ENCODE measurements at places on chromosomes 3 and 15.

DNA sequence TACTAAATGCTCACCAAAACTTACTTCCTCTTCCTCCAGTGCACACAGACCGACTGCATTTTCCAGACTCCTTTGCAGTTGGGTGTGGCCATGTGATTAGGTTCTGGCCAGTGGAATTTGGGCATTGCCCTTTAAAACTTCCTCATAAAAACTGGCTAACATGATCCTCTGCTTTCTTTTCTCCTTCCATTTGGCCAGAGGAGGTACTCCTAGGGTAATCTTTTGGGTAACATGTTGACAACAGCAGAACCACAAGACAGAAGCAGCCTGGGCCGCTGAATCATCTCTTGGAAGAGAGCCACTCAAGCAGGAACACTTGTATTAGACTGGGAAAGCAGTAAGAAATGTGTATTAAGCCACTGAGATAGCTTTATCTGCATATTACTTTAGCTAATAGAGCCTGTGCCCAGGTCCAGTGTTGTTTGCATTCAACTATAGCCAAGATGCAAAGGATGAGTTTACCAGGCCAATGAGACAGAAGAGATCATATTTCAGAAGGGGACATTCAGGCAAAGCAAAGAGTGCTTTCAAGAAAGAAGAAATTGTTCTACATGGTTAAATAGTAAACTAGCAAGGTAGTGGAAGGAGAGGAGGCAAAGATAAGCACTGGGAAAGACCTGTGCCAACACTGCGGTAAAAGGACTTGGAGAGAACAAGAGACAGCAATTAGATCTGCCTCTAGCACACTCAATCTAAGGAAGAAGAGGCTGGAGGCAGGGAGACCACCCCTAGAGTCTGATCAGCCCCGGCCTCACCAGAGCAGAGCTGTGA is 79.8 kb downstream of the PLCH1 start:
- DNase-seq: no peak

GRCh38 chr15:63338170-63338569 is 43.5 kb downstream of the CA12 start:
- no peak for DNase-seq

GRCh38 chr3:78794431-78794830 is 973.4 kb downstream of the ROBO1 start:
- no peak for DNase-seq

GRCh38 chr3:182357928-182358327 is 435.4 kb upstream of the ATP11B start:
- DNase-seq: no peak

- no peak for DNase-seq
Measured at GRCh38 chr3:150082898-150083654, 112.4 kb upstream of the PFN2 start.

DNA sequence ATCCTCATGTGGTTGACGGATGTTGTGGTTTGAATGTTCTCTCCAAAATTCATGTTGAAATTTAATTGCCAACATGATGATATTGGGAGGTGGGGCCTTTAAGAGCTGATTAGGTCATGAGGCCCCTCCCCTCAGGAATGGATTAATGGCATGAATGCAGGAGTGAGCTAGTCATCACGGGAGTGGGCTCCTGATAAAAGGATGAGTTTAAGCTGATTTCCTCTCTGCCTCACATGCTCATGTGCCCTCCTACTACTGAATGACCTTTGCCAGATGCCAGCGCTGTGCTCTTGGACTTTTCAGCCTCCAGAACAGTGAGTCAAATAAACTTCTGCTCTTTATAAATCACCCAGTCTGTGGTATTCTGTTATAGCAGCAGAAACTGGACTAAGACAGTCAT is 111.2 kb downstream of the MYO5A start:
- no peak for DNase-seq

DNA sequence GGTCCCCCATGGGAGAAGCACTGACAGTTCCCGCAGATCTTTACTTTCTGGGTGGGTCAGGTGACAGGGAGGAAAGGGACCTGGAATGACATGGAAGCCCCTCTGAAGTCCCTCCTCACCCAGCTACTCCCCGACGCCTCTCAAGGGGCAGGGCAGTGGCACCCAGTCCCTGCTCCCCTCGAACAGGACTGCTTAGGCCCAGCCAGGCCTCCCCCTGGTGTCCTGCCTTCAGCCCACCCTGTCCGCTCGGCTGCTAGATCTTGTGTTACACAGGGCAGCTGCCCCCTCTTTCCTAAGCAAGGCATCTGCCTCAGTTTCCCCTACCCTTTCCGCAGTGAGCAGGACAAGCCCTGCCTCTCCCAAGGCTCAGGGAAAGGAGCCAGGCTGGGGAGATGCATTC is 226.5 kb downstream of the XXYLT1 start:
- no peak for DNase-seq

GRCh38 chr3:76300746-76301145 is 515.4 kb upstream of the ZNF717 start:
- no peak for DNase-seq

DNA sequence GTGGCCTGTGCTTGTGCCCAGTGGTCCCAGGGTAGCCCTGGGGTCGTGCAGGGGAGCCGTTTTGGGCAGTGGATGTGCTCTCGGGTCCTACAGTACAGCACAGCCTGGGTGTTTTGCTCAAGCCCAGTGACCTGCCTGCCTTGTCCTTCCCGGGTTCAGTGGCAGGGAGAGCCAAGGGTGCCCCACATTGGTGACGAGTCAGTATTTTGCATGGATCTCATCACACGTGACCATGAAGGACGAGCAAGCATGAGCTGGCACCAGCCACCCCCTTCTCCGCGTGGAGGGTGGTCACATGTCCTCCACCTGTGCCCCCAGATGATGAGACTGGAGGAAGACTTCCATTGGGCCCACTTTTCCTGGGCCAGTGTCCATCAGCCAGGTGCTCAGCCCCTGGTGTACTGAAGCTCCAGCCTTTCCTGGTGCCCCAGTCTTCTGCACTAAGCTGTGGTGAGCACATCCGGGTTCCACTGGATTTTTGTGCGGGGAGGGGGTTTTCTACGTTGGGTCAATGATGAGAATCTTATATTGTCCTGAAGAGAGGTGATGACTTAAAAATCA is 197.5 kb downstream of the UBE3A start:
- DNase-seq: no peak

DNA sequence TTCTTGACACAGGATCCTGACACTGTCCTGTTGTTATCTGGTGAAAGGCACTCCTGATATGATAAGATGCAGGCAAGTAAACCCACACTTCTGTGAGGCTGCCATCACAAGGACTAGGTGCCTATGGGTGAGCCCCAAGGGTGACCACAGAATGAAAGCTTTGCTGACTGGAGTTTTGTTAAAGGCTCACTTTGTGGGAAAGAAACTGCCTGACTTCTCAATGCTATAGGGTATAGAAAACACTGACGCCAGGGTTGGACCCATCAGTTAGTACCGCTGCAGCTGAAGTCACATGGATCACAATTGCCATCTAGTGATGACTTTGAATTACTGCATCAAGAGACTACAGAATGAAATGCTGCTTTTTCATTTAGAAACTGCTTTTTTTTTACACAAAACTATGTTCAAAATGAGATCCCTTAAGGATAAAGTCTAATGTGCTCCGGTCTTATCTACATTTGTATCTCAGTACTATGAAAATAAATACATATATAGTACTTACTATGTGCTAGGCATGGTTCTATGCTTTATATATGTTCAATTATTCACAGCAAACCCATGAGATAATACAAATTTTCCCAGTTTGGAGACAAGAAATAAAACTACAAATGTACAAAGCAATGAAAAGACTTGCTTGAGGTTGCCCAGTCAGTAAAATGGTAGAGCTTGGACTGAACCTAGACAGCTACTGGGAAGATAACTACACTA is 64.2 kb upstream of the CMSS1 start:
- DNase-seq: no peak

DNA sequence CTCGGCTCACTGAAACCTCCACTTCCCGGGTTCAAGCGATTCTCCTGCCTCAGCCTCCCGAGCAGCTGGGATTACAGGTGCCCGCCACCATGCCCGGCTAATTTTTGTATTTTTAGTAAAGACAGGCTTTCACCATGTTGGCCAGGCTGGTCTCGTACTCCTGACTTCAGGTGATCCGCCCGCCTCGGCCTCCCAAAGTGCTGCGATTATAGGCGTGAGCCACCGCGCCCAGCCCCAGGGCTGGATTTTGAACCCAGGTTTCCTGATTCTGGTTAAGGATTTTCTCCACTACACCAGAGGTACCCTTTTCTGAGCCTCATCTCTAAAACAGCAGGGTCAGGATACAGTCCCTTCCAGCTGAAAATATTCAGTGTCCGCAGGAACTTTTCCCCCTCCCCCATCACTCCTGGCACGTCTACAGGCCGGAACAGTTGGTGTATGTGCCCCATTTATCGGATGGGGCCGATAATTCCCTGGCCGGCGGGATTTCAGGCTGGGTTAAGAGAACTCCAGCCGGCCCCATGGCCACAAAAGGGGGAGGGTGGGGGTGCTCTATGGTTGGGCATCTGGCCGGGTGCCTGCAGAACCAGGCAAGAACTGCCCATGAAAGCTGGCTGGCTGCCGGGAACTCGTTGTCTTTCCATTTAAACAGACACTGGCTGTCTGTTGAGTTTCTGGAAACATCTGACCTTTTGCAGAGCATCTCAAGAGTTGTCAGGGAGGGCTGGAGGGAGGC is 26.8 kb upstream of the SEMA4B start:
- no peak for DNase-seq

DNA sequence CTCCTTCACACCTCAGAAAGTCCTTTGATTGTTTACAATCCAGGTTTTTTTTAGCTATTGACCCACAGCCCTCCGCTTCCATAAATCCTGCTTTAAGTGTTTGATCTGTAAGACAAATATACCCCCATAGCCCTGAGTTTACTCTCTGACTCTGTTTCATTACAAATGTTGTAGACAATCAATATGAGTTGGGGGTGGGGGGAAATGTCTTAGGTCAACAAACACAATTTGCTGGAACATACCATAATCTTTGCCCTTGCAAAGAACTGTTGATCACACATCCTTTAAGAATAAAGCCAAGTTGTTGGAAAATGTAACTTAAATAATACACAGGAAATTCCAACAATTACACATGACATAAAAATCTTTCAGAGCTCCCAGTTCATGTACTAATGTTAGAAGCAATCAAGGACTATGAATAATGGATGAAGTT is 301.8 kb upstream of the SEMA6D start:
- no peak for DNase-seq

GRCh38 chr3:45802146-45802545 is 5.8 kb upstream of the SLC6A20 start:
- DNase-seq: no peak

GRCh38 chr3:122067214-122067550 is 12.0 kb downstream of the CD86 start:
- DNase-seq: no peak

GRCh38 chr3:148184798-148185197 is 512.9 kb upstream of the AGTR1 start:
- DNase-seq: no peak

DNA sequence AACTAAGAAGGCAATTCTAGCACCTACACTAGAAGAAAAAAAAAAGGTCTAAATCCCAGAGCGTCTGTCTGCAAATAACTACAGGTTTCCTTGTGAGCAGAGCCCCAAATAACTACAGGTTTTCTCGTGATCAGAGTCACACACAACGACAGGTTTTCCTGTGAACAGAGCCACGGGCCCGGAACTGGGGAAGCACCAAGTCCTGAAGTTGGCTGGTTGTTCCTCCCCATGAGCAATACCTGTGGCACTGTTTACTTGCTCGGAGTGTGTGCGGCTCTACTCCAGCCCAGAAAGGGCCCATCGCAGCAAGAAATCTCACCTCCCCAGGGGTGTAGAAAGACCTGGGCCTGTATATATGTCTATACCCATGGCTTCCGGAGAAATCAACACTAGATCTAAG is 644 bp upstream of the MASP1 start:
- DNase-seq: no peak

GRCh38 chr3:51391566-51392354 is 675 bp downstream of the RBM15B start:
- DNase-seq: no peak

DNA sequence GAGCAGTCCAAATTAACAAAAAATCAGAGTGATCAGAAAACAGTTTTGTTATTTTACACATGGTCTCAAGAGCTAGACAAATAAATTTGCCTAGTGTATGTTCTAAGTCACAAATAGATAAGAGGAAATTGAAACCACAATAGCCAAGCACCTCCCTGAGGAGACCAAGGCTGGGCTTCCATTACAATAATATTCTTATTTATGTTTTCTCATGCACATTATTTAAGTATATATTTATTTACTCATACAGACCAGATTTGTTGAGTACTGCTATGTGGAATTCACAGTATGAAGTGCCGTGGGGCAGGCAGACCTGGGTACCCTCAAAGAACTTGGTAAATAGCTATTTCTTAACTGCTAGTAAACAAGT is 242.3 kb upstream of the ICE2 start:
- DNase-seq: no peak

DNA sequence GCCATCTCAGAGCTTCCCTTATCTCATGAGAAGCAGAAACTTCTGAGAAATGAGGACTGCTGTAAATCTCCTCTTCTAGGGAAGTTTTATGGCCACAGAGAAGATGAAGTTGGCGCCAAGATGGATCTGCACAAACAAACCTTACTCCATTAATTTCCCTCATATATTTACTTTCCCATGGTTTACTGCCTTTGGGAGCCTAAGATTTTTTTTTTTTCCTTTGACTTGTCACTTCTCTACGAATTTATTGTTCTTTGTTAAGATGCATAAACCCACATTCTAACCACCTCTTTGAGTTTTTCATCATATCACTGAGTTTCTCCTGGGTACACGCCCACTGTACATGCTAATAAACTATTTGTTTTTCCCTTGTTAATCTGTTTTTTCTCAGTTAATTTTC is 21.5 kb upstream of the NPTN start:
- DNase-seq: no peak

GRCh38 chr3:144308396-144308795 is 336.8 kb downstream of the DIPK2A start:
- no peak for DNase-seq

DNA sequence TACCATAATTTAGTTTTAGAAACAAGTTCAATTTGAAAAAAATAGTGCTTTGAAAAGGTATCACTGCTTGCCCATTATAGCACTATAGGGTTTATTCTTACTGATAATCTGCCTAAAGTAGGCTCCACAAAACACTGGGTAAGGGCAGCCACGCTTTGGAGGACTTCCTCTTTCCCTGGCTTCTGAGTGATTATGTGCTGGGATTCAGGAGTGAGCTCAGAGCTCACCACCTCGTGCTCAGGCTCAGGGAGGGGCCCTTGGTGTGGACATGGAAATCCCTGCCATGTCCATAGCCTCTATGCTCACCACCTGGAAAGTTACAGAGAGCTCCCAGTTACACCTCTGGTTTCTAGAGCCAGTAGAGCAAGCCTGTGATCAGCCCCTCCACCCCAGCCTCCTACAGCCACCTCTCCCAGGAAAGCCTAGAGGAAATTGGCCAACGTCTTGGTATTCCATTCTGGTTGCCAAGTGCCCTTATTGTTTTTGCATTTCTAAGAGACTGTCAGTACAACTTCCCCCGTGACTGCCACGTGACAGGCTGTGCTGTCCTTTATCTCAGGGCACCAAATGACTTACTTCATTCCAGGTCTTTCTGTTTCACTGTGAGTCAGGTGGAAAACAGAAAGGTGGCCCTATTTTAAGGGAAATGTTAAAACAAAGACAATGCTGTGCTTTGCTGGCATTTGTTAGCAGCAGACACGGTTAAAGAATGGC is 316.0 kb downstream of the RORA start:
- DNase-seq: no peak

GRCh38 chr3:43964640-43965039 is 273.9 kb downstream of the ABHD5 start:
- DNase-seq: no peak

GRCh38 chr3:140470962-140471361 is 206.9 kb upstream of the TRIM42 start:
- DNase-seq: no peak

Data from stimulated activated CD4-positive, alpha-beta T cell treated with anti-CD3 and anti-CD28 coated beads, Interleukin-12 subunit alpha, Interleukin-12 subunit beta, amount 100 ng/mL, for 24 hours (primary cell).